MCF 10A (cell line): ENCODE measurements at places on chromosomes 2 and 18. TPM values are rescaled to one million over a fixed set of nuclear protein-coding genes. Genes with fewer than 3 reads are reported as not detected.

Gene DYNAP
- 0.59 and 0.86 TPM in 2 replicates for total RNA-seq

Gene DNAJC5G
- total RNA-seq: not detected in 2 replicates

Gene KCNF1
- not detected in 2 replicates for total RNA-seq

DNA sequence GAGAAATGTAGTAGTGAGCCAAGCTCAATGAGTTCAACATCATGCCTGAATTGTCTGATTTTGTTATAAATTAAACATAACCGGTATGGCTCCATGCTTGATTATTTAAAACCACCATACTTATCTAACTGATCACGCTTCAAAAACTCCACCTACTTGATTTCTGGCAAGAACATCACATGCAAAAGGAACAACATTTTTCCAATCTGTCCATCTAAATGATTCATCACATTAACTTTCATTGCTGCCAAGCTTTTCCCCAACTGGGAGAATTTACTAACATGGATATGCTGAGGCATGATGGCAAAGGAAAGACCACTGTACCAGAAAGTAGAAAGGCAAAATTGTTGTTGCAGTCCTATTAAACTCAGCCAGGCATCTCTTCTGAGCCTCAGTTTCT lies 286.8 kb downstream of the TRIB2 start:
- H3K27ac ChIP-seq: no peak overlapping the region
- peaks cover 9% of the 10 kb centered on the region for H3K36me3 ChIP-seq
- H3K4me1 ChIP-seq: peaks cover 8% of the 10 kb centered on the region
- DNase-seq: no peak
